ENCODE measurements at places on chromosomes 1 and 21.

- no peak for DNase-seq
Measured at GRCh38 chr1:14345946-14346550, 252.4 kb upstream of the KAZN start.

DNA sequence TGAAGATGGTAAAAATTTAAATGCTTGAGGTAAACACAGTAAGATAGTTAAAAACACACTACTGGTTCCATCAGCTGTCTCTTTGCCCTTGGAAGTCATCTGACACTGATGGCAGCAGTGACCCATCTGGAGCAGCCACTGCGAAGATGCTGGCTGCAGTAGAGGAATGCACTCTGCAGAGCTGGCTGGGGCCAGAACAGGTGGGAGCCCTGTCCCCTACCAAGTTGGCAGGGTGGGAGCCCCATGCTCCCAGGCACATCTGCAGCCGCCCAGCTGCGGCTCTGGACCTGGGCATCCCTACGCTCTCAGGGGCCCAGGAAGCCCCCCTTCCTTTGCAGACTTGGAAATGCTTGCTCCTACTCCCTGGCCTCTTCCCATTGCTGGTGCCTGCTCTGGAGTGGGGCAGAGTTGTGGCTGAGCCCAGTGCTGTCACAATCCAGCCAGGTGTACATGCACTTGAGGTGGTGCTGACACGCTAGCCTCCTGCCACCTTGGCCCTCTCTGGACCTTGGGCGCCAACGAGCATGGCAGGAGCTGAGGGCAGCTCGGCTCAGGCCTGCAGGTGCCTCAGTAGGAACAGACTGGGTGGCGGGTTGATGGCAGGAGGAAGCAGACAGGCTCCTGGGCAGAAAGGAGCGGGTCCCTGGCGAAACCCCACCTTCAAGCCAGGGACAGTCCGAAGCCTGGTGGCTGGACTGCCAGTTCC is 227.0 kb downstream of the FGGY start:
- no peak for DNase-seq

GRCh38 chr1:36153476-36153875 is 2.5 kb upstream of the MAP7D1 start:
- no peak for DNase-seq

DNA sequence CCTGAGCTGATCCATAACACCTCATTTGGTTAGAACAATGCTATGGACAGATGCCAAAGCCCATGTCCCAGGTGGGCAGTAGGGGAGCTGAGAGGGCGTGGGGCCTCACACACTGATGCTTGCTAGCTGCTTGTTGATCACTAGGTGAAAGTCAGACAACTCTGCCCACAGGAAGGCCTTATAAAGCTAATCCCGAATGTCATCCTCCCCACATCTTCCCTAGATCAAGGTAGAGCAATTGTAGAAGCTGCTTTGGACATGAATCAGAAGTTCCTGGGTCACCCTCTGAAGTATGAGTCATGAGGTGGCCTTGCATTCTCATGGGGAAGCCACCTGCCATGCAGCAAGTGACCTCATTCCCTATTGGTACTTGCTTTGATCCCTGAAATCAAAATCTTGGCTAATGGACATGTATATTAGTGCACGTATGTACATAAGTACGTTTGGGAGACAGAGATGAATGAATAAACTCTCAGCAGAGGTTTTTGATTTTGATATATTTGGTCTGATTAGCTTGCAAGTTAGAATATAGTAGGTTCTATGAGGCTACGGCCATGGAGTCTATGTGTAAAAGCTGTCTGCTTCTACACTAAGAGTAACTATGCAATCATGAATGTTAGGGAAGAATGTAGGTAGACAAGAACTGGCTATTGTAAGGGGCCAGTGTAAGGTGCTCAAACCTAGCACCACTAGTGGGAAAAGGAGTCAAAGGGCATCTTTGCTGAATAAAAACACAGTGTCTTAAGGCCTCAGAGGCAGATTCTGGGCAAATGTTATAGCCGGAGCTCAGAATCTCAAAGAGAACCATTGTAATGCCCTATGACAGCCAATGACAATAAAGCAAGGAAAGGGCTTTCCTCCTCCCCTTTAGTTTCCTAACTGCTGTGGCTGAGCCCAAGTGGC is 52.6 kb downstream of the ABCA4 start:
- no peak for DNase-seq

DNA sequence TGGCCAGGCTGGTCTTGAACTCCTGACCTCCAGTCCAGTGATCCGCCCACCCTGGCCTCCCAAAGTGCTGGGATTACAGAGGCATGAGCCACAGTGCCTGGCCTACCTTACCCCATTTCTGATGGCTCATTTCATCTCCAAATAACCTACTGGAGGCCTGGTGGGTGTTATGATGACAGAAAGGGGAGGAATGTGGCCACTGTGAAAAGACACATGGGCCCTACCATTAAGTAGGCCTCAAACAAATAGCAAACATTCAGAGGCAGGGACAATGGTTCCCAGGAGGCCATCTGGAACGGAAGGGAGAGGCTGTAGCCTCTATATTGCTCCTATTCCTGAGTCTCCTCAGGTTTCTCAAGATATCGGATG is 932 bp upstream of the FCRLA start:
- DNase-seq, result no peak

DNA sequence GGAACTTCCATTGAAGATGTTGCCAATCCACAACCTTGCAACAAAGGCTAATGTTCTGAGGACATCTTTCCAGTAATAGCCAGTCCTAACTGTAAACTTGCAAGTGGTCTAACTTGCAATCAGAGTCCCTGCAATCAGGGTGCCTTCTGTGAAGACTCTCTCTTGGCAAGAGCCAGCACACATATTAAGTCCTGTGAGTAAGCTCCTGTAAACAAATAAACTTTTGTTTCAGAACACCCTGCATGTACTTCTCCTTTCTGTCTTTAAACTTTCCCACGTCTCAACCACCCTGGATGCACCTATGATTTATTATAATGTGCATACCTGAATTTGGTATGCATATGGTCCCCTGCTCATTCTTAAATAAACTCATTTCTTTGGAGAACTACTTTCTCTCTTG is 9.1 kb downstream of the GBP7 start:
- no peak for DNase-seq

DNA sequence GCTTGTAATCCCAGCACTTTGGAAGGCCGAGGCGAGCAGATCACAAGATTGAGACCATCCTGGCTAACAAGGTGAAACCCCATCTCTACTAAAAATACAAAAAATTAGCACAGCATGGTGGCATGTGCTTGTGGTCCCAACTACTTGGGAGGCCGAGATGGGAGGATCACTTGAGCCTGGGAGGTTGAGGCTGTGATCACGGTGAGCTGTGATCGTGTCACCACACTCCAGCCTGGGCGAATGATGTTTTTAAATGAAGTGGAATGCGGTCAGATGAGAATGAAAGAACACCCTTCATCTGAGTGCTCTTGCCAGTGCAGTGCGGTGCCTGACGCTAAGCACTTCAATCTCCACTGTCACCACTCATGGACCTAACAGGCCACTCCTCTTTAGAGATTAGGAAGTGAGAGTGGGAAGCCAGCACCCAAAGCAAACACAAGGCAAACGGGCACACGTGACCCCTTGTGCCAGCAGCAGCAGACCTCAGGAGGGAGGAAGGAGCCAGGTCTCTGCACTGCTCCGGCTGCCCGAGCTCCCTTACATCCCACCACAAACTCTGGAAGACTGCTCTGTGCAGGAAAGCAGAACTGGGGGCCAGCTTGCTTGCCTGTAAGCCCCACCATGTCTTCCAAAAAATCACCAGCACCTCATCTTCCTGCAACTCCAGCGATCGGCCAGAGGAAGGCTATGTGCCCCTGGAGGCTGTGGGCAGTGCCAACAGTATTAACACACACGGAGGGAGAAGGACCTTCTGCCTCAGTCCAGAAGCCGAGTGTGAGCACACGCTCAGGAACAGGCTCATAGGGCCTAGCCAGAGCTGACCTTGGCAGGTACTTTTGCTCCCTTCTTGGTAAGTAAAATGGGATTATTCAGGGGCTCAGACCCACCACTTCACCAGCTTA is 9.7 kb downstream of the CTNNBIP1 start:
- no peak for DNase-seq

DNA sequence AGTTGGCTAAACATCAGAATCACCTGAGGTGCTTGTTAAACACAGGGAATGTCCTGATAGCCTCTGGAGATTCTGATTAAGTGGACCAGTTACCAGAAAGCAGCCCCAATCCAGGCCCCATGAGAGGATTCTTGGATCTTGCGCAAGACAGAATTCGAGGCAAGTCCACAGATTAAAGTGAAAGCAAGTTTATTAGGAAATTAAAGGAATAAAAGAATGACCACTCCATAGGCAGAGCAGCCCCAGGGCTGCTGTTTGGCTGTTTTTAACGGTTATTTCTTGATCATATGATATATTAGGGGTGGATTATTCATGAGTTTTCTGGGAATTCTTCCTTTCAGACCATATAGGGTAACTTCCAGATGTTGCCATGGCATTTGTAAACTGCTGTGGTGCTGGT is 176.2 kb downstream of the ROR1 start:
- DNase-seq, result no peak

Measured in HuH-7 (cell line).